ENCODE measurements at places on chromosomes 2 and 18. TPM values are rescaled to one million over a fixed set of nuclear protein-coding genes. Genes with fewer than 3 reads are reported as not detected.

POTEJ gene
- total RNA-seq = not detected

ACP1 gene
- 120 TPM for total RNA-seq

DNA sequence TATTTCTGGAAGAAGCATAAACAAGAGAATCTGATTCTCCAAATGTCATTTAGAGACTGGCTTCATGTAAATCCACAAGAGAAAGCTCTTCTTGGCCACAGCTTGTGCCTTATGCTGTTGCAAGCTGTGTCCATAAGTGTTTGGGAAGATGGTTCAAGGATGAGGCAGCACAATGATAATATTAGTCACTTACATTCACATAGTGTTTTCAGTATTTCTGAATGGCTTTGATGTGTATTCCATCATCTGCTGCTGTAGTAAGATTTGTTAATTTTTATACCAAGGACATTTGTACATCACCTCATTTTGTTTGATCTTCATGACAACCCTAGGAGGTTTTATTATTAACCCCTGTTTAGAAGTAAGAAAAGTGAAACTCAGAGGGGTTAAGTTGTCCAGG is 29.9 kb downstream of the CREG2 start:
- no peak overlapping the region for H3K4me3 ChIP-seq
- no peak for DNase-seq
- no peaks in the 10 kb centered on the region for H3K27me3 ChIP-seq
- H3K4me1 ChIP-seq = no peaks in the 10 kb centered on the region

ATP6V1B1 gene
- not detected for total RNA-seq

GRCh38 chr2:233350708-233351107 is 3.6 kb upstream of the DGKD start:
- H3K4me3 ChIP-seq = no peak overlapping the region
- no peak for DNase-seq
- peaks cover 27% of the 10 kb centered on the region for H3K4me1 ChIP-seq
- no peak overlapping the region for H3K27ac ChIP-seq
- H3K27me3 ChIP-seq = no peaks in the 10 kb centered on the region

All from GM12878 (cell line).